ENCODE measurements at places on chromosomes 2 and 18.

DNA sequence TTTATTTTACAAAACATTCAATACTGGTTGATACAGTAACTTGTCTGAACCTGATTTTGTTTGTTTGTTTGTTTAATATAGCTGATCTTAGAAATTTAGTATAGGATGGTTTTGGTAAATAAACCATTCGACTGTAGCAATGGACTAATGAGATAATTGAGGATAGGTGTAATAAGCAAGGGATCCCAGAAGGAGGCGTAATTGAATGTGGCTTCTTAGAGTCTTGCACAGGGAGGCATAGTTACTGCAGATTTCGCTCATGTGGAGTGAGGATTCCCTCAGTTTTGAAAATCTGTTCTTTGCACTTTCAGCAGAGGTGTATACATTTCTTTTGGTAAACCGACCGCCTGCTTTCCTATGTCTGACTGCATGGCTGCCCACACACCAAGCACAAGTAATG, 709.6 kb downstream of the SOCS6 start:
- DNase-seq, result no peak

- no peak for DNase-seq
These were observed 94.1 kb upstream of the SLC14A2 start for GRCh38 chr18:45521136-45521535.

DNA sequence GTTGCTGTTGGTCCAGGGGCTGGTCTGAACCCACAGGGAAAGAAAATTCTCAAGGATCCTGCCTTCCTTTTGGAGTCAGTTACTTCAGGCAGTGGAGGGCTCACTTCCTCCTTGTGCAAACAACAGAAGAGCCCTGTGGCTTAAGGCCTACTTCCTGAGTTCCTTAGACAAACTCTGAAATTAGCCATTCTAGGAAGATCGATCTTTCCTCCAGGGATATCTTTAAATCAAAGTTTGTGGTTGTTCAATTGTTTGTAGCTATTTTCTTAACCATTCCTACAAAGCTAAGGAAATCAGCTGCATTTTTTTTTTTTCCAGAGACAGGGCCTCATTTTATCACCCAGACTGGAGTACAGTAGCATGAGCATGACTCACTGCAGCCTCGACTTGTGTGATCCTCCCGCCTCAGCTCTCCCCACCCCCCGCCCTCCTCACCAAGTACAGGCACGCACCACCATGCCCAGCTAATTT, 156.0 kb downstream of the TANC1 start:
- no peak for DNase-seq

DNA sequence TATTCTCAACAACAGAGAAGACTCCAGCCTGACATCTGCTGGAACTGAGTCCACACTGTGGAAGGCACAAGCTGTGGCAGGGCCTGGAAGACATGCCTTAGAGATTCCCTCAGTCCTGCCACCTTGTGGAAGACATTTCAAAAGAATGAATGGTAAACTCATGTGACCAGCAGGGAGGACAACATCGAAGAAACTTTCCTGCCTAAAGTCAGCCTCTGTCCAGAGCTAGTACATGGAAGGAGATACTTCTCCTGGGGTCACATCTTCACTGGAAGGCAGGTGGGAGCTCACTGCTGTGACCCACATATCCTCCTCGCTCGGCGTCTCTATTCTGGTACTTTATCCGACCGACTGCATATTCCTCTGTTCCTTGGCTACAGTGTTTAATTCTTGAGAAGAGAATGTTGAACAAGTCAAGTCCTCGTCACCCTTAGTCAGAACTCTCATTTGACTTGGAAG, 59.5 kb downstream of the PUM2 start:
- DNase-seq, result no peak

DNA sequence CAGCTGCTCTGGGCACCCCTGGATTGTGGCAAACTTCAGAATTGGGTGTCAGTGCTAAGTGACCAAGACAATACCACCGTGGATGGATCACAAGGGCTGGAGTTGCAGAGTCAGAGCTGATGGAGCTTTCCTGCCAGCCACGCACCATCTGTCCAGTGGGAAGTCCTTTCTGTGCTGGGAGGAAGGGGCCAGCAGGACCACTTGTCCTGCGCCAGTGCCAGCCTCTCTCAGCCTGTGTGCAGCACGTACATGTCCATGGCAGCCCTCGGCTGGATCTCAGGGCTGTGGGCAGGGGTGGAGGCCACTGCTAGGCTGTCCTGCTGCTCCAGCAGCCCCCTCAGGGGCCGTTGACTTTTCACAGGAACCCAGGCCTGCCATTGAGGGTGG, 33.3 kb downstream of the RAB31 start:
- DNase-seq, result no peak

DNA sequence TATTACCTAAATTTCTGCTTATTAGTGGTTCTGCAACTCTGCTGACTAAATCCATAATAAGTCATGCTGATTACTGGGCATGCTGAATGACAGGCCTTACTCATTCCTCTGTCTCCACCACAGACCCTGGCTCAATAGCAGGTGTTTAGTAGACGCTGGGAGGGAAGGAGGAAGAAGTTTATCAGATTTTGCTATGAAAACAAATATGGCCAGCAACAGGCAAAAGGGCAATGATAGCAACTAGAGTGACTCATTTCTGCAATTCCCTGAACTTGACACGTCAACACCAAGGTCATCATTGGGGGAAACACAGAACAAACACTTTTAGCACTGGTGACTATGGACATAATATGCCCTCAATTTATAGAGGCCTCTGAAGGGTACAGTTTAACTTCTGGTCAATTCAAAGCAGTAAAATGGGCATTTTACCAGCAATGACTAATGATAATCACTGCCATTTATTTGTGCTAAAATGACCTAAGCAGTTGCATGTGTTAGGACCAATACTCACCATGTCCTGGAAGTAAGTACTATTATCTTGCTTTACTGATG, 35.2 kb downstream of the TMEM163 start:
- DNase-seq, result no peak

DNA sequence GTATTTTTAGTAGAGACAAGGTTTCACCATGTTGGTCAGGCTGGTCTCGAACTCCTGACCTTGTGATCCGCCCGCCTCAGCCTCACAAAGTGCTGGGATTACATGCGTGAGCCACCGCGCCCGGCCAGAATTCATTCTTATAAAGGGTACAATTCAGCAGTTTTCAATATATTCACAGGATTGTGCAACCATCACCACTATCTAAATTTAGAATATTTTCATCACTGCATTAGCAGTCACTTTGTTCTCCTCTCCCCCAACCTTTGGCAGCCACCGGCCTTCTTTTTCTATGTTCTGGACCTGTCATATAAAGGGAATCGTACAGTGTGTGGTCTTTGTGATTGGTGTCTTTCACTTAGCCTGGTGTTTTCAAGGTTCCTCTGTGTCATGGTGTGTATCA, 40.7 kb downstream of the TCF7L1 start:
- DNase-seq, result no peak

DNA sequence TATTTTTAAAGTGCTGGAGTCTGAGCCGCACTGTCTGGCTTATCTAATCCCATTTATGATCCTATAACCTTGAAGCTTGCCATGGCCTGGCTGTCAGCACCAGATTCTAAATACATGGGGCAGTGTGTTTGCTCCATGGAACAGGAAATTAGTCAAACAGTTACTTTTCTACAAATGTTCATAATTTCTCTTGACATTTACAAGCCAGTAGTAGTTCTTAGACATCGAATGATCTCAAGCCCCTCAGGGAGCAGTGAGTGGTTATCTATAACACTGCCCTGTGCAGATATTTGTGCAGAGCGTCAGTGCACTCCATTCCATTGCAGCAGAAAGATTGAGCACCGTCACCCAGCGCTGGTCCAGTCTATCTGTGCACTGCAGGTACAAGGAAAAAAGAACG, 205.2 kb downstream of the AGPS start:
- no peak for DNase-seq

All from activated T-helper 1 cell treated with Interleukin-2 at 50 U/mL for 16 hours (primary cell).